ENCODE measurements at places on chromosomes 3 and 15.

DNA sequence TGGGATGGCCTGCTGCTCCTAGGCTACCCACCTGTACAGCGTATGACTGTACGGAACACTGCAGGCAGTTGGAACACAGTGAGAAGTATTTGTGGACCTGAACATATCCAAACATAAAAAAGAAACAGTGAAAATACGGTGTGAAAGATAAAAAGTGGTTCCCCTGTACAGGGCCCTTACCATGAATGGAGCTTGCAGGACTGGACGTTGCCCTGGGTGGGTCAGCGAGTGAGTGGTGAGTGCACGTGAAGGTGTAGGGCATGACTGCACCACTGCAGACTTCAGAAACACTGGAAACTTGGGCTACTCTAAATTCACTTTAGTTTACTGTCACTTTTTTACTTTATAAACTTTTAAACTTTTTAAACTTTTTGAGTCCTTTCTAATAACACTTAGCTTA is 71.2 kb upstream of the SLC6A6 start:
- ATAC-seq: no peak

GRCh38 chr3:71657831-71658530 is 67.2 kb downstream of the EIF4E3 start:
- peak; percentile 84 for ATAC-seq

DNA sequence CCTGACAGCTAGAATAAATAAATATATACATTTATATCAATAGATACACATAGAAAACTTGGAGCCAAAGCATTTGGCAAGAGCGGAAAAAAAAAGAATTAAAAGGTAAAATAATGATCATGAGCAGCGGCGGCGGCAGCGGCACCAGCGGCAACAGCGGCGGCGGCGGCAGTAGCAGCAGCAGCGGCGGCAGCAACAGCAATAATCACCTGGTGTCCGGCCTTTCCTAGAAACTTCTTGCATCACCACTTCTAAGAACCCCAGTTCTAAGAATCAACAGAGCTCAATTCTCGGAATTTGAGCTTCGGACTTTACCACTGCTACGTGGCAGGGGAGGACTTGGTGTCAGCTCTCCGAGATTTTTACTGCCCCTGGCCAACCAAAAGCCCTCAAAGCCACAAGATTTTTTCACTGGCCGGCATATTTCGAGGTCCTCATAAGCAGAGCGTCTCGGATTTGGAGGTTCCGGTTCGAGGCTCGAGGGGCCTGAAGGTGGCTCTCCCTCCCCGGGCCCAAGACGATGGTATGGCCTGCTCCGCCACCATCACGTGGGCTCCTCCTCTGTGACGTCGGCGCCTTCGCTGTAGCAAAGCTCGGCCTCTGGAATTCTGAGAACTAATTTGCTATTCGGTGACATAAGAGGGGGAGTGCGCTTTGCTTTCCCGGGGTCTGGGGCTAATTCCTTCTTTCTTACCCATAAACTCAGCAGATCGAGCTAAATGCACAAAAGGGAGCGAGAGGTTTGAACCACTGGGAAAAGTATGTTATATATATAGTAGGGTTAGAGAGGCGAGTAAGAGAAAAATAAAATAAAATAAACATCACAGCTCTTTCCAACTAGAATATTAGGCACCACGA is at the start of gene BCL6:
Gene BCL6, minus strand, starts transcription at position 268 of the 858 bp plus-strand sequence. CDS start 11,775 bp downstream, outside the sequence.
- ATAC-seq: peak; percentile 69

GRCh38 chr3:28328188-28329151 is 20.1 kb upstream of the ZCWPW2 start:
- no peak for ATAC-seq
